ENCODE measurements at places on chromosomes 2 and 18. TPM values are rescaled to one million over a fixed set of nuclear protein-coding genes. Genes with fewer than 3 reads are reported as not detected.
A peak's percentile ranks its signal among the peaks of the same experiment; 100 is the strongest.

- H3K4me3 ChIP-seq: no peak overlapping the region
- H3K27me3 ChIP-seq: no peaks in the 10 kb centered on the region
- DNase-seq: no peak
- H3K36me3 ChIP-seq: no peaks in the 10 kb centered on the region
- no peaks in the 10 kb centered on the region for H3K4me1 ChIP-seq
- no peak overlapping the region for H3K27ac ChIP-seq
Observed at GRCh38 chr2:57182916-57183315, 863.7 kb upstream of the VRK2 start.

- DNase-seq: no peak
- no peak overlapping the region for H3K27ac ChIP-seq
- peaks cover 8% of the 10 kb centered on the region for H3K4me1 ChIP-seq
- no peak overlapping the region for H3K4me3 ChIP-seq
Observed at GRCh38 chr2:23363268-23363667, 21.7 kb upstream of the KLHL29 start.

- H3K27me3 ChIP-seq: no peaks in the 10 kb centered on the region
- no peaks in the 10 kb centered on the region for H3K4me1 ChIP-seq
- H3K36me3 ChIP-seq: no peaks in the 10 kb centered on the region
- H3K4me3 ChIP-seq: no peak overlapping the region
- DNase-seq: no peak
Observed at GRCh38 chr2:143577489-143577888, 448.3 kb downstream of the ARHGAP15 start.

- no peaks in the 10 kb centered on the region for H3K27me3 ChIP-seq
- no peak overlapping the region for H3K27ac ChIP-seq
- no peak for DNase-seq
- no peaks in the 10 kb centered on the region for H3K4me1 ChIP-seq
- H3K36me3 ChIP-seq: no peaks in the 10 kb centered on the region
- H3K4me3 ChIP-seq: no peak overlapping the region
Observed at GRCh38 chr2:51619961-51620360, 588.0 kb upstream of the NRXN1 start.

DNA sequence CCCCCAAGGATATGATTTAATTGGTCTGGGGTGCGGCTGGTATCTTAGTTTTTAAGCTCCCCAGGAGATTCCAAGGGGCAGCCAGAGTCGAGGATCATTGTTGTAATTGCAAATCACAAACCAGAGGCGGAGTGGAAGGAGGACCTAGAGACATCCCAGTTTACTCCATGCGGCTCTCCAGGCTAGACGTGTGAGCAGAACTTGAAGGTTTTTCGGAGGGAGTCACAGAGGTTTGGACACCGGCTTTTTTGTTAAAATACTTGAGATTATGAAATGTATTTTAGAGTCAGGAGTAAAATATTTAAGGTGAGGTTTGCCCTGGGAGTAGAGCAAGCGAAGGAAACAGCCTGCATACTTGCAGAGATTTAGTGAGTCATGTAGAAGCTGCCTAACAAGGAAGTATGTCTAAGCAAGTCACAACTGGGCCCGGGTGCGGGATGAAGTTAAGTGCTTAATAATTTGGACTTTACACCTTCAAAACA, 39.5 kb downstream of the TGOLN2 start:
- no peaks in the 10 kb centered on the region for H3K4me1 ChIP-seq
- DNase-seq: no peak
- no peak overlapping the region for H3K27ac ChIP-seq
- no peak overlapping the region for H3K4me3 ChIP-seq

DNA sequence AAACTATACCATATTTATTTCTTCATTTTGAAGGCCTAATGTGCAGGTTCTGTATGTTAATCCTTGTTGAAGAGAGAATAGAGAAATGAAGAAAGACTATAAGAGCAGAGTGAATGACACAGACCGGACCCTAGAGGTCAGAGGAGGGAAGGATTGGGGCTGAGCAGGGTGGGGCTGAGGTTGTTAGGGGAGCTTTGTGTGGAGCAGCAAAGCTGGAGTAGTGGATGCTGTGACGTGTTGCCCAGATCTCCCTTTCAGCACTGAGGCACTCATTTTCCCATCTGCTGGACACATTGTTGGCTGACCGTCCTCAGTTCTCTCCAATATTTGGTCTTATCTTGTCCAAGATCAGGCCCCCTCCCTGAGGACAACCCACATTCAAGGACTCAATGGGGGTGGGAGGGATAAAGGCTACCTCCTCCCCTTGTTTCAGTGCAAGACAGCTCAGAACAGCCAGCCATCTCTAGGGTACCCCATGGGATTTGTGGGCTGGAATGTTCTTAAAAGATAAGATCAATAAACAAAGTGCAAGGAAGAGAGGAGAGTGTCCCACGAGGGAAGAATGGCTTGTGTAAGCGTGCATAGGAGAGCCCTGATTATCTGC, 143.6 kb downstream of the TDRD15 start:
- peaks cover 23% of the 10 kb centered on the region for H3K4me1 ChIP-seq
- H3K36me3 ChIP-seq: no peaks in the 10 kb centered on the region
- H3K4me3 ChIP-seq: no peak overlapping the region
- H3K27me3 ChIP-seq: no peaks in the 10 kb centered on the region
- no peak overlapping the region for H3K27ac ChIP-seq

- H3K4me1 ChIP-seq: no peaks in the 10 kb centered on the region
- H3K27ac ChIP-seq: no peak overlapping the region
- H3K36me3 ChIP-seq: no peaks in the 10 kb centered on the region
- no peak for DNase-seq
- no peaks in the 10 kb centered on the region for H3K27me3 ChIP-seq
Observed at GRCh38 chr2:121868652-121869051, 113.2 kb downstream of the TSN start.

DNA sequence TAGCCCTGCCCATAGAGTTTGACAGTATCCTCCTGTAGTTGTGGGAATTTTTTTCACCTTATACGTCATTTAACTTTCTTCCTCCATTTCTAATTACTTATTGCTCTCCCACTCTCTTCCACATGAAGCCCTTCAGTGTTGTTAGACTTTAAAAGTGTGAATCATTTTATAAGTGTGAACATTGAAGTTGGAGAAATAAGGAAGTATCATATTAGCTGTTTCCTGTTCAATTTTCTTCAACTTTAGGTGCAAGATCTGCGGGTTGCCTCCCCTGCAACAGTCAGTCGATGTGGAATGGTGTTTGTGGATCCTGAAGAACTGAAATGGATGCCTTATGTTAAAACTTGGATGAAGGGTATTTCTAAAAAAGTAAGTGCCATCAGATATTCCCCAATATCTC, 138.1 kb downstream of the DNAH6 start:
- no peaks in the 10 kb centered on the region for H3K36me3 ChIP-seq
- no peaks in the 10 kb centered on the region for H3K27me3 ChIP-seq
- no peak for DNase-seq
- no peak overlapping the region for H3K4me3 ChIP-seq
- no peaks in the 10 kb centered on the region for H3K4me1 ChIP-seq

ADGRF3 gene
- total RNA-seq: not detected

ADCYAP1 gene
- total RNA-seq: 7.3 TPM

GRCh38 chr2:18791172-18791797, 201.9 kb upstream of the NT5C1B start:
- DNase-seq: no peak
- H3K36me3 ChIP-seq: no peaks in the 10 kb centered on the region
- H3K27ac ChIP-seq: no peak overlapping the region
- no peaks in the 10 kb centered on the region for H3K27me3 ChIP-seq

FKBP1B gene
- total RNA-seq: 12.7 TPM

GRCh38 chr2:152497481-152498052, 162.6 kb downstream of the FMNL2 start:
- peak overlapping the region; percentile 31 for H3K27ac ChIP-seq
- DNase-seq: peak; percentile 39
- no peaks in the 10 kb centered on the region for H3K27me3 ChIP-seq
- peaks cover 8% of the 10 kb centered on the region for H3K4me1 ChIP-seq
- no peaks in the 10 kb centered on the region for H3K36me3 ChIP-seq
- no peak overlapping the region for H3K4me3 ChIP-seq

DNA sequence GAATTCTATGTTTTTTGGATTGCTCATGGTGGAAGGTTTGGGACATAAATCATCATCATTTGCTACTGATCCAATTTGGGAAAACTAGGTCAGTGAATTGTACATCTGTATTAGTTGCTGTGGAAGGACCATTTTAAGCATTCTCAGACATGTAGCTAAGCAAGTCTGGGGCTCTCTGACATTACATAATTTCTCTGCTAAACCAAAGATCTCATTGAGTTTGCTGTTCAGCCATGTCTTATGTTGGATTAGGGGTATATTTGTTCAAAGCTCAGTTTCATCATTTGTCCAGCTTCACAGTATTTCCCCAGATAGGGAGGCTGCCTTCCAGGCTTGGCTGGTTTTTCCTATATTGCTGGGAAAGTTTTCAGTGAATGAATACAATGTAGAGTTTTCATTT, 399.7 kb downstream of the MTX2 start:
- H3K4me3 ChIP-seq: no peak overlapping the region
- H3K36me3 ChIP-seq: no peaks in the 10 kb centered on the region
- no peak overlapping the region for H3K27ac ChIP-seq
- no peaks in the 10 kb centered on the region for H3K4me1 ChIP-seq
- no peaks in the 10 kb centered on the region for H3K27me3 ChIP-seq

- no peak overlapping the region for H3K4me3 ChIP-seq
- DNase-seq: peak; percentile 49
- peaks cover 29% of the 10 kb centered on the region for H3K4me1 ChIP-seq
- peak overlapping the region; percentile 36 for H3K27ac ChIP-seq
Observed at GRCh38 chr2:130756053-130756873, 923 bp downstream of the AMER3 start.

DNA sequence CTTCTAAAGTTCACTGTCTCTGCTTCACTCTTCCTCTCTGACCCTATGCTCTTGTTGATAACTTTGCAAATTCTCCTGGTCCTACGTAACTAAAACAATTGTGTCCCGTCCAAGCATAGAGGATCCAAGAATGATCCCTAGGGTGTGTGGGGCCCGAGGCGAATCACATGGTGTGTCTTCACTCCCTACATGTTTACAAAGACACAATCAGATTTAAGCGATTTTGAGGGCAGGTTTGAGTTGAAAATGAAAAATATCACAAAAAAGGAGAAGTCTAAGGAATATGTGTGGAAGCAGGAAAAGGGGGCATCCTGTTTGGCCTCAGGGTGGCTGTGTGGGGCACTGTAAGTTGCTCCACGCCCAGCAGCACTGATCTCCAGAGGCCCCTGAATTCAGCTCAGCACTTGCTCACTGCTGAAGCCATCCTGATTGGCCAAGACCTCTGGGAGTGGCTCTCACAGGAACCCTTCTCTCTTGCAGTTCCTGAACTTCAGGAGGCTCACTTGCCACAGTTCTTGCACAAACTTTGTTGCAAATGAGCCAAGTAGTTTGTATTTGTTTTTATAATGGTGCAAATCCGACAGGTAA, 363.6 kb downstream of the ZNF521 start:
- H3K27me3 ChIP-seq: no peaks in the 10 kb centered on the region
- H3K4me3 ChIP-seq: no peak overlapping the region
- H3K36me3 ChIP-seq: no peaks in the 10 kb centered on the region
- no peak overlapping the region for H3K27ac ChIP-seq
- DNase-seq: no peak
- no peaks in the 10 kb centered on the region for H3K4me1 ChIP-seq

DNA sequence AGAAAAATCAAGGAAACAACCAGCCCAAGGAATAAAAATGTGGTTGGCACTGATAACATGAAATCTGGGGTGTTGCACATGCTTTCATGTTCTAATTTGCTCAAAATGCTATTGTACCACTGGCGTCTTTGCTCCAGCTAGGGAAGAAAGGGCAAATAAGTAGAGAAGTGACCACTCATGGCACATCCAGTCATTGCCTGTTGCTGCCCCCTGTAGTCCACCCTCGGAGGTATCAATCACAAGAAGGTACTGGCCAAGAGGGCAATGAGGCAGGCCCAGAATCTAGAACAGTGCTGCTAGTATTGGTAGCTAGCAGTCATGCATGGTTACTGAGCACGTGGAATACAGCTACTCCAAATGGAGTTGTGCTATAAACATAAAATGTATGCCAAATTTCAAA, 213.4 kb downstream of the CDCA7 start:
- no peaks in the 10 kb centered on the region for H3K36me3 ChIP-seq
- no peak overlapping the region for H3K4me3 ChIP-seq
- H3K27me3 ChIP-seq: no peaks in the 10 kb centered on the region
- H3K27ac ChIP-seq: no peak overlapping the region

- H3K4me3 ChIP-seq: no peak overlapping the region
- H3K4me1 ChIP-seq: peaks cover 9% of the 10 kb centered on the region
- H3K27ac ChIP-seq: no peak overlapping the region
- no peak for DNase-seq
- H3K36me3 ChIP-seq: no peaks in the 10 kb centered on the region
Observed at GRCh38 chr2:46183426-46183825, 113.8 kb upstream of the EPAS1 start.

GRCh38 chr2:146130290-146130689, 1610.4 kb upstream of the ZEB2 start:
- DNase-seq: no peak
- H3K27me3 ChIP-seq: no peaks in the 10 kb centered on the region
- no peak overlapping the region for H3K4me3 ChIP-seq
- no peak overlapping the region for H3K27ac ChIP-seq

- DNase-seq: no peak
- no peaks in the 10 kb centered on the region for H3K36me3 ChIP-seq
- no peak overlapping the region for H3K27ac ChIP-seq
- no peak overlapping the region for H3K4me3 ChIP-seq
- no peaks in the 10 kb centered on the region for H3K27me3 ChIP-seq
Observed at GRCh38 chr18:72768681-72769229, 99.0 kb downstream of the NETO1 start.

- peak overlapping the region; percentile 72 for H3K27ac ChIP-seq
- no peaks in the 10 kb centered on the region for H3K36me3 ChIP-seq
- H3K27me3 ChIP-seq: no peaks in the 10 kb centered on the region
- DNase-seq: peak; percentile 28
- H3K4me3 ChIP-seq: peak overlapping the region; percentile 87
- H3K4me1 ChIP-seq: peaks cover 18% of the 10 kb centered on the region
Observed at GRCh38 chr18:11851806-11852337, 659 bp downstream of the CHMP1B start.

- no peak overlapping the region for H3K27ac ChIP-seq
- DNase-seq: no peak
- H3K27me3 ChIP-seq: no peaks in the 10 kb centered on the region
- H3K36me3 ChIP-seq: no peaks in the 10 kb centered on the region
- H3K4me1 ChIP-seq: no peaks in the 10 kb centered on the region
- H3K4me3 ChIP-seq: no peak overlapping the region
Observed at GRCh38 chr2:221791844-221792243, 219.7 kb upstream of the EPHA4 start.

- H3K27me3 ChIP-seq: no peaks in the 10 kb centered on the region
- H3K36me3 ChIP-seq: no peaks in the 10 kb centered on the region
- no peak overlapping the region for H3K4me3 ChIP-seq
- no peak for DNase-seq
- no peak overlapping the region for H3K27ac ChIP-seq
- H3K4me1 ChIP-seq: peaks cover 8% of the 10 kb centered on the region
Observed at GRCh38 chr2:210210185-210210584, 15.1 kb downstream of the ACADL start.

GRCh38 chr18:46759890-46760289, 3.0 kb upstream of the ST8SIA5 start:
- H3K36me3 ChIP-seq: no peaks in the 10 kb centered on the region
- H3K4me3 ChIP-seq: no peak overlapping the region
- no peak for DNase-seq
- H3K27ac ChIP-seq: no peak overlapping the region
- H3K27me3 ChIP-seq: peaks cover 7% of the 10 kb centered on the region

DSG1 gene
- not detected for total RNA-seq

GRCh38 chr18:70142001-70142400, 63.5 kb downstream of the RTTN start:
- no peak overlapping the region for H3K4me3 ChIP-seq
- no peaks in the 10 kb centered on the region for H3K4me1 ChIP-seq
- H3K36me3 ChIP-seq: no peaks in the 10 kb centered on the region
- no peak for DNase-seq

LRRC30 gene
- not detected for total RNA-seq

IL1F10 gene
- not detected for total RNA-seq

SAG gene
- total RNA-seq: not detected
